ENCODE measurements at places on chromosomes 4 and X.

- no peak for DNase-seq
Observed at GRCh38 chr4:139791681-139792080, 126.1 kb downstream of the MGST2 start.

DNA sequence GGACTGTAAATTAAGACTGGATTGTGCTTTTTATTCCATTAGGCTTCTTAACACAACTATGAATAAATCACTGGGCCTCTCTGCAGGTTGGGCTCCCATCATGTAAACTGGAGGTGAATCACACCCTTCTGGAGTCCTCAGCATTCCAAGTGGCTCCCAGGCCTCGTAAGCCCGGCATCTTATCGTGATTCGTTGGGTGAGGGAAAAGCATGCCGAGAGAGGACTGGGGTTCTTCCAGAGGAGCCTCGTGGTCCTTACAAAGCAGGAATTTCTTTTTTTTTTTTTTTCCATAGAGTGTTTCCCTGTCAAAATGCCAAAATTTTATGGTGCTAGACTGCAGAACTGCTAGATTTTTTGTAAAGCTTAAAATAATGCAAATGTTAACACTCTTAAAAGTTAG, 20.0 kb downstream of the CLDN22 start:
- DNase-seq, result no peak

- no peak for DNase-seq
Observed at GRCh38 chr4:89152972-89153371, 41.6 kb downstream of the TIGD2 start.

DNA sequence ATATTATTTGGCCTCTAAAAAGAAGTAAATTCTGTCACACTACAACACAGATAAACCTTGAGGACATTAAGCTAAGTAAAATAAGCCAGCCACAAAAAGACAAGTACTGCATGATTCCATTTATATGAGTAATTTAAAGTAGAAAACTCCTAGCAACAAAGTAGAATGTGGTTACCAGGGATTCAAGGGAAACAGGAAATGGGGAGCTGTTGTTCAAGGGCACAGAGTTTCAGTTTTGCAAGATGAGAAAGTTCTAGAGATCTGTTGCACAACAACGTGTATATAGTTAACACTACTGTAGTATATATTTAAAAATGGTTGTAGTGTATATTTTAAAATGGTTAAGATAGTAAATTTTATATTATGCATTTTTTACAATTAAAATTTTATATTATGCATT, 25.4 kb downstream of the SEC31A start:
- DNase-seq, result no peak

GRCh38 chr4:176745902-176746301, 46.8 kb downstream of the VEGFC start:
- no peak for DNase-seq

DNA sequence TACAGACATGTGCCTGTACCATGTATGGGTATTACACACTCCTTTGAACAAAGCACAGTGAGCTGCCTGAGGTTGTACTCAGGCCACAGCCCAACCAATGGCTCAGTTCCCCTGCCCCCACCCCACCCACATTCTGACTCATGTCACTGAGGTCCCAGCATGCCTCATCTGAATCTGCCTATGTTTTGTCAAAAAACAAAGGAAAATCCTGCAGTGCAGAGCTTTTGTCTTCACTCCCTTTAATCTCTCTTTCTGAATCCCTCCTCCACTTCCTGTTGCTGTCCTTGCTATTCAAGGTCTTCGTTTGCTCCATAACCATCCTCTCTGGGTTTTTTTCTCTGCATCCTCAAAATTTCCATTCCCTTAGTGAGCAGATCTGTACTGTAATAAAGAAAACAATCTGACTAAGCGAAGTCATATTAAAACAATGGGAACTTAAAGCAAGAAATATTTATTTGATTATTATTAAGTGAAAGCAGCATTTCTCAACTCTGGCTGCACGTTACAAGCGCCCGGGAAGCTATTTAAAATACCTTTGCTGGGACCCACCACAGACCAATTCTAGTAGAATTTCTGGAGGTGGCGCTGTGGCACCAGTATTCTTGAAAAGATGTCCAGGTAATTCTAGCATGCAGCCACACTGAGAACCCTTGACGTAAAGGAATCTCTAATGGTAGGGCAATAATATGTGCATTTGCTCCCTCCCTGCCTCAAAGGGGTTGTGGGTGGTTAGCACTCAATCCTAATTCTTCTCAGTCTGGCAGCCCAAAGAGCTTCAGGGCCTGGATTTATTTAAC, 8.7 kb downstream of the GUCY2F start:
- DNase-seq, result no peak

DNA sequence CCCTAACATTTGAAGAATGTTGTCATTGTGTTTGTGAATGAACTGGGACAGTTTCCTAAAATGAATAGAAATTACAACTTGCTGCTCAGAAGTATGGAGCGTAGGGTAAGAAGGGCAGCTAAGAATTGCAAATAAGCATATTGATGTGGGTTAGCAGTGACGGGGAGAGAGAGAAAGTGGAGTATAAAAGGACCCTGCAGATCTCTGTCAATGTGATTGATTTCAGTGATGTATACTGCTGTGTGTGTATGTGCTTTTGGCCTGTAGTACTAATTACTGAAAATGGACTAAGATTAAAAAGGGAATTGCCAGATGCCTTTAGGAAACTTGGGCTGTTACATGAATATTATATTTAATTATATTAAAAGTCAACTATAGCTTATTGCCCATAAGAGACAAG, 7.8 kb upstream of the MFAP3L start:
- no peak for DNase-seq

DNA sequence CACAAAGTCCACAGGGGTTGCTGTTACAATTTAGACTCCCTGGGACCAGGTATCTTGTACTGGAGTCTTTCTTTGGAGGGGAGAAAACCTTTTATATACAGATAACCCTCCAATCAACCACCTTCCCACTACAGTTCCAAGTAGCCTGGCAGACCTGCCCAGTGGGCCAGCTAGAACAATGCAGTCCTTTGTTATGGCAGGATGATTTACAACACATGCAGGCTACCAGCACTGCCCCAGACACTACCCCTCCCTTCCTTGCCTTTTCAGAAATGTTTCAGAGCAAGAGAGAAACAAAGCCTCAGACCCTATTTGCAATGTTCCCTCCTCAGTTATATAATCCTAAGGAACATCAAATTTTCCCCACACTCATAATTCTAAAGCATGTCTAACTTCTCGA, 11.1 kb downstream of the RASL11B start:
- DNase-seq, result no peak

GRCh38 chr4:182018691-182019090, 224.5 kb upstream of the TENM3 start:
- DNase-seq, result no peak

DNA sequence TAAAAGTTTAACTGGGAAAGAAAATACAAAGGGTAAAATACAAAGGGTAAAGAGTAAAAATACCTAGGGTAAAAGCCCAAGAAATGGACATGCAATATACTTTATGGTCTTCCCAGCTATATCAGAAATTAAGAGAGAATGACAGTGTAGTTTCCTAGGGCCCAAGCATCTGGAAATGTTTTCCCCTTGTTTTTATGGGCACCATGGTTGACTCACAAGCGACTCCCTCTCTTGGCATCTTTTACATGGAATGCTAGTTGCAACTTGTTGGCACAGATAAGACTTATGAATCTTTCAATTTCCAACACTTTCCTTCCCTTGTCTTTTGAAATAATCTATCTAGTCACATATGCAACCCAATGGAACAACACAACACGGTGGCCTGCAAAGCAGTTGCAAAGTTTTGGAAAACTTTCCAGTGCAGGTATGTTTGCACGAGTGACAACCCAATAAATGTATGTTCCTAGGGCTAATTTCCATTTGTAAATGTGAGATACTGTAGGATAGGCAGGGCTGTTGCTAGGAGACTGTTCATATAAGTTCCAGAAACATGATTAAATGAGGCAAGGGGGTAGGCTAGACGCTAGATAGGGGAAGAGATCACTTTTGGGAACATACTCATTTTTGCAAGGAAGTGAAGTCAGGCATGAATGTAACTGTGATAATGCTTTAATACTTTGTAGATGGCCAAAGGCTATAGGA, 36.4 kb upstream of the CWH43 start:
- DNase-seq, result no peak

DNA sequence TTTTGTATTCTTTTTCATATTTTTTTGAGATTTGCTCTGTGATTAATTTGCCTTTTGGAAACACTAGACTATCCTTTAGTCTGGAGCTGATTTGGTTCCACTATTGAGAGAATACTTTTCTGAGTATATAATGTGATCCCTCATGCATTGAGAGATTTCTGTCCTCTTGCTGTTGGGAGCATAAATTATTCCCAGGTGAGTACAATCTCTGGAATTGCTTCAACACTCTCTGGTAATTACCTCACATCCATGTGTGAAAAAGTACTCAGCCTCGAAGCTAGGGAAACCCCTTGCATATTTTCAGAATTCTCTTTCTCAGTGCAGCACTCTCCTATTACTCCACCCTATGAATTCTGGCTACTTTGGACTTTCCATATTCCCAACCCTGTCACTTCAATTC, 550.0 kb downstream of the RAPGEF2 start:
- no peak for DNase-seq

GRCh38 chr4:151355155-151355554, 29.8 kb upstream of the SH3D19 start:
- no peak for DNase-seq

DNA sequence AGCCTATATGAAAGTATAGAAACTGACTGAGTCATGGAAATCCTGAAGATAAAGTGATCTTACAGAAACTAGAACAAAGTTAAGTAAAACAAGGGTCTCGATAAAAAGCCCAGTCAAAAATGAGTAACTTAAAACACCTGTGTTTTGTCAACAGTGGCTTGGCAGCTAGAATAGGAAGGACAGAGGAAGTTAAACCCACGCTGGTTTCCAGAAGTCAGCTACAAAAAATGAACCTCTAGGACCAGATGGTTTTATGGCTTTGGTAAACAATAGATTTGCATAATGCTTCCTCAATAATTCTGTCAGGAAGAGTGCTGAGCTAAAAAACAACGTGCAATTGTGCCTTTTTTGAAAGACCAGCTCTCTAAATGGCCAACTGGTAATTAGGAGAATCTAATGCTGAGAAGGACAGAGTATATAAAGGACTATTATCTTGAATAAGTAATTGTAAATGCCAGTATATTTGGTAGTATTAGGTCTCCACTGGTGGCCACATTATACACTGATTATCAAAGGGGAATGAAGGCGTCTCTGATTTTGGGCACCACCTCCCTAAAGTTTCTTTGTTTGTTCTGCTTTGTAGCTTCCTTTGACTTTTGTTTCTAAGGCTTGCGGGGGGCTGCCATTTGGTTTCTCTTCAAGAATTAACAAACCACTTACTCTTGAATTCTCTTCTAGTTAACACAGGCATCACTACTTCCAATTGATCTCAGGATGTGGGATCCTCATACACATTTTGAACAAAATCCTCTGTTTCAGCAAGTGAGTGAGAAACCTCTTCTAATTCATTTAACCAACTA, 72.2 kb upstream of the PPP3CA start:
- DNase-seq, result no peak

- DNase-seq, result no peak
Observed at GRCh38 chrX:110759785-110760184, 35.8 kb downstream of the CHRDL1 start.

DNA sequence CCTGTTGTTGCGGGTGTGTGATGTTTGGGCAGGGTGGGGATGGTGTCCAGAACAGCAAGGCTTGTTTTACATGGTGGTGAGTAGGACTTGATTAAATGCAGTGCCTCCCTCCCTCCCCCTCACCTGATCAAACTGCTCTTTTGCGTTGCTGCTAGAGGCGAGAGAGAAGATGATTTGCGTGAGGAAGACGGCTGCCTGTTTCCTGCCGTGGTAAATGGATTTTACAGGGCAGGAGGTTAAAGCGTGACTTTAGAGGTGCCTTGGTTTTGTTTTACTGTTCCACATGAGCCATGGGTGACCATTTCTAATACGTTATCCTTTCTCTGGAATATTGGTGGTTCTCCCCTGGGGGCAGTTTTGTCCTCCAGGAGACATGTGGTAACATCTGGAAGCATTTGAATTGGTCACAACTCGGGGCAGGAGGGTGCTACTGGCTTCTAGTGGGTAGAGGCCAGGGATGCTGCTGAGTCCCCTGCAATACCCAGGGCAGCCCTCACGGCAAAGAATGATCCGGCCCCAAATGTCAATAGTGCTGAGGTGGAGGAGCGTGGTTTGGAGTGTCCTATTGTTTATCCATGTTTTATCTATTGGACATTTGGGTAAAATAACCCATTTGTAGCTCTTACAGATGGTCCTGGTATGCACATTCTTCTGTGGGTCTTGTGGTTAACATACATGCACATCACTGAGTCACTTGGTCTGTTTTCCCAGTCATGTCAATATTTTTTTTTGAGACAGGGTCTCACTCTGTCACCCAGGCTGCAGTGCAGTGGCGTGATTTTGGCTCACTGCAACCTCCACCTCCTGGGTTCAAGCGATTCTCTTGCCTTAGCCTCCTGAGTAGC, 73.7 kb downstream of the SHROOM2 start:
- DNase-seq, result no peak

DNA sequence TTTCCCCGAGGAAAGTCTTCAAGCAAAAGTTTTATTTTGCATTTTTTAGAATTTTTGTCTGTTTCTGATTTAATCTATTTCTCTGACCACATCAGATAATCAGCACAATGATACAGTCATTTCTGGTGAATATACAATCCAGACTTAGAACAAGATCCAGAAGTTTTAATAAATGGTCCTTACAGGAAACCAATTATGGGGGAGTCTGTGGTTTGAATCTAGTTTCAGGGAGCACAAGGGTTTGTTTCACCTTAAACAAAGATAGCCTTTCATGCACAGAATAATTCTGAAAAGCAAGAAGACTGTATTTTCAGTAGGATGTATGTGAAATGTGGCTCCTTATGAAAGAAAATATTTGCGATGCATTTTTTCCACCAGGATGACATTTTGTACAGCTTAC, 158.5 kb upstream of the ARSJ start:
- no peak for DNase-seq

DNA sequence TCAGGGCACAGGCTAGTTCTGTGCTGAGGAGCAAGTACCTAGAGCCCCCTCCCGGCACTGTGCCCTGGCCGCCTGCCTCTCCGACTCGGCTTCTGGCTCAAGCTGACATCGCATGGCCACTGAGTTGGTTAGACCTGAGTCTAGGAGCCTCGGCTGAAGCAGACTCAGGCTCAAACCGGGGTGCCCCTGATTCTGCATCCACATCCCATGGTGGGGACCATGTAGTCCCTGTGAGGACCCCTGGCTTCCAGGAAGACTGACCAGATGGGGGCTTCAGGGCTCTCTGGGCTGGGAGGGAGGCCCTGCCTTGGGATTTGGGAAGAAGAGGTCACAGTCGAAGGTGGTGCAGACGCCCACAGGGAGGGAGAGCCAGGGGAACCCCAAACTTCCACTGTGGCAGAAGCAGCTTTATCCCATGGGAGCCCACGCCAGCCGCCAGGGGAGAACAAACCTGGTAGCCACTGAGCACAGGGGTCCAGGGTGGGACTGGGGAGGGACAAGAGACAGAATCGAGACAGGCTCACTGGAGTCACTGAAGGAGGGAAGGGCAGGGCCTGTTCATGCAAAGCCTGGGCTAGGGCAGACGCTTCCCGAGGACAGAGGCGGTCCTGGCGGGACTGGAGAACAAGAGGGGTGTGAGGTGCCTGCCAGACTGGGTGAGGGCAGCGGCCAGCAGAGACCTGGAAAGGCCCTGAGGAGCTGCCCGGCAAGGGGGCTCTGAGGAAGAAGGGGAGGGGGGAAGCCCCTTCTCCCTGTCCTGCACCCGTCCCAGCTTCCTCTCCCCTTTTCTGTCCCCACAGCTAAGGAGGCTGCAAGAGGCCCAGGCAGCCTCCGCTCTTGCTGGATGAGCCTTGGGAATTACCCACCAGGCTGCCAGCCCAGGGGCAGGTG, 1.1 kb downstream of the PDE6B start:
- DNase-seq, result no peak

- no peak for DNase-seq
Observed at GRCh38 chr4:136922066-136922465, 610.2 kb downstream of the PCDH18 start.

GRCh38 chr4:172780566-172781081, 388.0 kb upstream of the GALNT7 start:
- no peak for DNase-seq

Data from stimulated activated CD4-positive, alpha-beta T cell treated with anti-CD3 and anti-CD28 coated beads, Interleukin-2, amount 100 ng/mL, for 4 hours (primary cell).